ENCODE measurements at places on chromosomes 11 and 22.

DNA sequence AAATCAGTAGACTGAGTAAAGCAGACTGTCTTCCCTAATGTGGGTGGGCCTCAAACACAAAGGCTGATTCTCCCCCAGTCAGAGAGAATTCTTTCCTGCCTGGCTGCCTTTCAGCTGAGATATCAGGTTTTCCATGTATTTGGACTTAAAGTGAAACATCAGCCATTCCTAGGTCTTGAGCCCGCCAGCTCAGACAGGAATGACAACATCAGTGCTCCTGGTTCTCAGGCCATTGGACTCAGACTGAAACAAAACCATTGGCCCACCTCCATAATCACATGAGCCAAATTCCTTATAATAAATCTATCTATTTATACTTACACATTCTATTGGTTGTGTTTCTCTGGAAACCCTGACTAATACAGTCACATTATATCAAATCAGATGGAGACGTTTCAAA is 56.7 kb upstream of the CLPB start:
- DNase-seq = no peak

DNA sequence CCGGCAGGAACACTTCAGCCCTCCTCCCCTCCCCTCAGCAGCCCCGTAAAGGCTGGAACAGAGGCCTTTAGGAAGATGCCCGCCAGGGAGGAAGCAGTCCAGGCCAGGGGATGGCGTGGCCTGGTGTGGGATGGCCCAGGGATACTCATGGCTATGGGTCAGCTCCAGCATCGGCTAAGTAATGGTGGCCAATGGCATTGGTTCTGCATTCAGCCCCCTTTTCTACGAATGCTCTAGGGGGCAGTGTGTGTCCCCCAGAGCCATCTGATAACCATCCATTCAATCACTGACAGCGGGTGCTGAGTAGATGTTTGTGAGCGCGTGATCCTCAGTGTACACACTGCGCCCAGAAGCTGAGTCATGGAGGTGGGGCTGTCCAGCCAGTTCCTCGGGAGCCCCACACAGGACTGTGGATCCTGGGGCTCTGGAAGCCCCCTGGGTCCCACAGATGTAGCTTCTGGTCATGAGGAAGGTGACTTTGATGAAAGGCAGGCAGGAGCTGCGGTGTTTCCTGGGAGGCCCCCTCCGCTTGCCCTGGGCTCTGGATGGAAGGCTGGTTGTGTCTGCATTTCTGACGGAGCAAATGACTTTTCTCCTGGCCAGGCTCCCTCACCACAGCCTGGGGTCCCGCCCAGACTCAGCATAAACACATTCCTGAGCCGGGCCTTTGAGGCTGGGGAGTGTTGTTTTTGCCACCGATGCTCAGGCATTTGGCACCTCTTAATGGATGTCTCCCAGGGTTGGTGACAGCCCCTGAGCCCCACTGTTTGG is 46.5 kb downstream of the FBLN1 start:
- DNase-seq = peak; percentile 74

GRCh38 chr11:17498058-17498457 is 21.4 kb upstream of the ABCC8 start:
- DNase-seq = no peak

DNA sequence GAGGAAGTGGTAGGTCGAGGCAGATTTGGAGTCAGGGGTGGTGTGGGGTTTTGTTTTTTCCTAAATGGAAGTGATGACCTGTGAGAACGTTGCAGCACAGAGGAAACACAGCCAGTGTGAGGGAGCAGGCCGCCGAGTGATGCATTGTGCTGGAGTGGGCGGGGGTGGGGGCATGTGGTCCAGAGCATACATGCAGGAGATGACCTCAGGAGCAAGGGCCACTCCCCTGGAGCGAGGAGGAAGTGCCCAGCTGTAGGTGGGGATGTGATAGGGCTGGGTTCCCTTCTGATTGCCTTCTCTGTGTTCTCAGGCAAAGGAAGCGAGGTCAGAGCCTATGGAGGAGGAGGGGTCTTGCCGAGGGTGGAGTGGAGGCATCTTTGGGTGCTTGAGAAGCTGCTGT is 81.4 kb downstream of the PPP6R3 start:
- DNase-seq = no peak

DNA sequence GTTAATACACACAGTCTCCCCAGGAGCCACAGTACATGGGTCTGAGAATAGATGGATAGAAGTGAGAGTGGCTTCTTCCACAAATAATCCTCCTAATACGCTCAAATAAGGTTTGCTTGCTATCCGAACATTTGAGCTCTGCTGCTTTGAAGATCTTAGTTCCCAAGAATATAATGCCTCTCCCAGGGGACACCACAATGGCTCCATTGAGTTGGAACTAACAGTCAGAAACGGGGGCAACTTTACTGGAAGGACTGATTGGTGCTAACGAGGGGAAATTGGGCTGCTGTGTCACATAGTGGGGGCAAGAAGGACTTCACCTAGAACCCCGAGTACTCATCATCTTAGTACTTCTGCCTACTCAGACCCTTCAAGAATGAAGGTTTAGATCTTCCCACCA is 66.2 kb downstream of the IGLL5 start:
- no peak for DNase-seq
